ENCODE measurements at places on chromosomes 11 and 22.

DNA sequence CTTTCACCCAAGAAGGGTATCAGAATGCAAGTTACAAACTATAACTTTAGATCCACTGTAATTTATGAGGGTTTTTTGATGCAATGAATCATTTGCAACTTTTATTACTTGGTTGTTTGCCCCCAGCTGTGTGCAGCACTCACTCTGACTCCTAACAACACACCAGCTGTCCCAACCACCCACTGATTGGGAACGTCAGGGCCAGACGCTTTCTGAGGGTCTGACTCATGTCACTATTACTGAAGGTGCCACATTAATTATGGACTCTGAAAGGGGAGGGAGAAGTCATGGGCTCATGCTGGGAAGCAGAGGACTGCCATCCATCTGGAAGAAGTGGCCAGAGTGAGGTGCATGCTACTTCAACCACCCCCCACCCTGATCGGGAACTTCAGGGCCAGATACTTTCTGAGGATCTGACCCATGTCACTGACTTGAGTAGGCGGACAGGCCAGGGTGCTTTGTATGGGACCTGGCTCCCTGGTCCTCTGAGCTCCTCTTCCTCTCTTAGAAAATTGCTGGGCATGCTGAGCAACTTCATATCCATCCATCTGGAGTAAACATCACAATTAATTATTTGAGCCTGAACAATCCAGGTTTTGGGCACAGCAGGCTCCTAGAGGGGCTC, 44.9 kb upstream of the DRD2 start:
- peak; percentile 22 for DNase-seq

- peak; percentile 52 for DNase-seq
Observed at GRCh38 chr11:116513894-116514293, 258.9 kb downstream of the BUD13 start.

GRCh38 chr11:19978668-19979518, 181.4 kb downstream of the DBX1 start:
- peak; percentile 85 for DNase-seq

DNA sequence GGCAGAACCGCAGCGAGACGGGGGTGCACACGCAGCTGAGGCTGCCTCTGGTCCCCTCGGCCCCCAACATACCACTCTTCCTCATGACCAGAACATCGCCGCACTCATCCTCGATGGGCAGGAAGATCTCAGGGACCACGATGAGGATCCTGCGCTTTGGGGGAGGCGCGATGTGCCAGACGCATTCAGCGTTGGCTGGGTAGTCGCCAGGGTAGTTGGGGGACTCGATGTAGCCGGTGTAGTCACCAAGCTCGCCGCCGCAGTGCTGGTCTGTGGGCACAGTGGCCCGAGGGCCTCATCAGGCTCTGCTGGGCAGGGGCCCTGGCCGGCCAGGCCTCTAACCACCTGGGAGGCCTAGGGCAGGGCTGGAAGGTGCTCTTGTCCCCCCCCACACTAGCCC, 23.0 kb upstream of the TTLL12 start:
- DNase-seq = no peak

- DNase-seq = peak; percentile 97
Observed at GRCh38 chr11:102802341-102802740, 4.4 kb upstream of the MMP1 start.

DNA sequence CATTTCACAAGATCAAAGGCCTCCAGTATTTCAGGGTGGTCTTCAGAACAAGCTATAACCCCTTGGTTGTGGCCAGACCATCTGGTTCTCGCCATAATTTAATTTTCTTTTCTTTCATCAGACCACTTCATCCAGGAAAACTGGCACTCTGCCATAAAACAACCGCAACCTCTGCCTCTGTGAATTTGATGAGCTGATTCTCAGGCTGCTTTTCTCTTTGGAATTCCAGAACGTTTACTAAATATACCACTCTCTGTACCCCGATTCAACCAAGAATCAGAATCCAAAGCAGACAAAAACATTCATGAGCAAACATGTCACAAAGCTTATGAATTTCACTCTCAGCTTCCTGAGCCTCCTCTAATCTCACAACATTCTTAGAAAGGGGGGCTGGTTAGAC, 331.8 kb upstream of the SYN3 start:
- DNase-seq = peak; percentile 81

GRCh38 chr22:38845004-38845740, 1.3 kb upstream of the NPTXR start:
- DNase-seq = peak; percentile 87

DNA sequence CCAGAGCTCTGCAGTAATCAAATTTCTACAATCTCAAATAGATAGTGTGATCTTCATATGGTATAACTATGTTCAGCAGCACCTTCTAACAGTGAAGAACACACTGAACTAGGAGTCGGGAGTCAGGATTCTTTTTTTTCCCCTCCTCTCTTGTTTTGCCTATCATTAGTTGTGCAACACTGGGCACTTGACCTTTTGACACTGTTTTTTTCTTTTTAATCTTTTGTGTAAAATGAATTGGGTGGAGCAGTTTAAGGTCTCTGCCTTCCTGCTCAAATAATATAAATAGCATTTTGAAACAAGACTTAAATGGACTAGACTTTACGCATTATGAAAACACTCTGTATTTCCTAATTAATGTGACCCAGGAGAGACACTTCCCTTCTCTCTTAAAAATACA, 39.7 kb downstream of the CTSC start:
- no peak for DNase-seq

DNA sequence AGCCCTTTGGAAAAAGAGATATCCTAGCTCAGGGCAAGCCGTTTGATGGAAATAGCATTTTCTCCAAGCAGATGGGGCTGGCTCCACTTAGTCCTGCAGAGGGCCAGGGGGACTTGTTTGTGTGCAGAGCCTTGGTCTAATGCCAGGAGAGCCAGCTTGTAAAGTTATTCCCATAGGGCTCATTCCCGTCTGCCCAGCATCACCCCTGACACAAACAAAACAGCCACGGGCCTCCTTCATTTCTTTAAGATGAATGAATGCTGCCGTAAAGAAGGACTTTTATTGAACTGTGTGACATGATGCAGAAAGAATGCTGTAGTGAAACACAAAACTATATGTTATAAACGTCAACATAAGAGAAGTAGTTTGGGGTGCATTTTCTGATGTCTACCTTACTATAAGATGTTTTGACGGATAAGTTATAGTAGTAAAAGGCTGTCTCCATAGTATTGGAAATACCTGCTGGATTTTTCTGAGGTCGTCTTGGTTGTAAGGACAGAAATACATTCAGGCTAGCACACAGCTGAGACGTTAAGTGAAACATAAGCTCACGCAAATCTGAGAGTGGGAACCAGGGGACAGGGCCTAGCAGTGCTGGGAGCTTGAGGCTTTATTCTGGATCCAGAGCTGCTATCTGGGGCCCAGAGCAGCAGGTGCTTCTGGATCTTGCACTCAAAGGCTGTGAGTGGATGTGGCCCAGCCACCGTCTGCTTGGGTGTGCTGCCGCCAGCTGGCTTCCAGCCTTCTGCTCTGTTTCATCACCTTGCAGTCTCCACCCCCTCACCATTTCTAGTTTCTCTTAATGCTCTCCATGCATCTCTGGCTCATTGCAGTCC, 53.3 kb downstream of the NCAM1 start:
- DNase-seq = peak; percentile 61

- DNase-seq = no peak
Observed at GRCh38 chr22:43392385-43392989, 19.3 kb upstream of the MPPED1 start.

- no peak for DNase-seq
Observed at GRCh38 chr11:123451183-123451781, 21.2 kb downstream of the GRAMD1B start.

- no peak for DNase-seq
Observed at GRCh38 chr22:44591146-44591790, 93.2 kb upstream of the RTL6 start.

DNA sequence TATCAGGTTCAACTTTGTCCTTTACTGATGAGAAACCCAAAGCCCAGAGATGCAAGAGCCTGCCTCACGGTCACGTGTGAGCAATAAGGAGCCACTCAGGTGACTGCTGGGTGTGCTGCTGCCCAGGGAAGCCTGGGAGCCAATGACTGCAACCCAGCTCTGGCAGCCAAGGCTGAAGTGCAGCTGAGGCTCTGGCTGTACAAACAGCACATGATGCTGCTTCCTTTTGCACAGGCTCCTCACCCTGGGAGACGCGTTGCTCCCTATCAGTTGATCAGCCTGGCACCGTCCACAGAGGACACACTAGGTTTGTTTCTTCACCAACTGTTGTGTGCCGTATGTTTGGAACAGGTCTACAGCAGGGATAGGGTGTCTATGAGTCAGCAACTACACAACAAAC, 168.7 kb downstream of the EFCAB6 start:
- DNase-seq = no peak

GRCh38 chr11:117738246-117738957, 58.6 kb downstream of the DSCAML1 start:
- no peak for DNase-seq

GRCh38 chr22:17074648-17075002, 10.2 kb upstream of the IL17RA start:
- DNase-seq = no peak

GRCh38 chr11:65502274-65502554, 3.4 kb downstream of the MALAT1 start:
- no peak for DNase-seq

DNA sequence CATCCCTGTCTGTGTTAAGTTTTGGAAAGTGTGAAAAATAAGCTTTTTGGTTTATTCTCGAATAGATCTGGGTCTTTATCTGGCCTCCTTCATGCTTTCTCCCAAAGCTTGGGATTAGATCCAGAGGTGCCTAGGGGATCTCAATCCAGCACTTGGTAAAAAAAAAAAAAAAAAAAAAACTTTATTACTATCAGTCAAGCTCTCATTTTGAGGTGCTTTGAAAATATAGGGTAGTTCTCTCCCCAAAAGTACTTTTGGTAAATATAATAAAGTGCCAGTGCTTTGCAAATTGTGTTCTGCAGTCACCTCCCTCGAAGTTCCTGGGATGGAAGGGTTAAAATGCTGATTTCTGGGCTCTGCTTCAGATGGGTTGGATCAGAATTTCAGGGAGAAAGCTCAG, 15.5 kb upstream of the CEP295 start:
- DNase-seq = no peak

DNA sequence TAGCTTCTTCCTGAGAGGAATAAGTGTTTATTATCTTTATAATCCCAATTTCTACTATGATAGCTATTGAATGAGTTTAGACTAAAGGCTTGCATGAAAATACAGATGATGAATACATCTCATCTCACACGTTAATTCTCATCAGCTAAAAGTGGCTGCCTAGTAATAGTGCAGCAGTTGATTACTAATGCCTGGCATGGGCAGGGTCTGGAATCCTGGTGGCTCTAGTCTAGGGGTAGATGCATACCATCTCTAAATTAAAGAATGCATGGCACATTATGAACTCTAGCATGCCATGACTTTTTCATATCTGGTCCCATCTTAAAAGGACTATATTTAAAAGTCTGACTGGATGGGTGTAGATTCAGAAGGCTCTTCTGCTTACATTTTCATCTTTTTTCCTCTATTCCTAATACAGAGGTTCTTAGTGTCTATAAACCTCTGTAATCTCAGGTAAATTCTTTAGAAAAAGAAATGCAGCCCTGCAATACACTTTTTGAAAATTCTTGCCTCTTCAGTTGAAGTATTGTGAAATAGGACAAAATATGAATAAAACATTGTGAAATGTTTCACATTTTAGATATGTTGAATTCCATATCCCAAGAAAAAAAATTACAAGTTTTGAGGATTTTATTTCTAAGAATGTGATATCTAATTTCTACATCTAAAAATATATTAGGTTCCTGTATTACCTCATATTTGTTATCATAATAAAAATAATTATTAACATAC, 187.6 kb downstream of the C11orf87 start:
- DNase-seq = no peak

- DNase-seq = no peak
Observed at GRCh38 chr11:2483426-2483825, 38.6 kb downstream of the KCNQ1 start.

Measured in fibroblast of skin of scalp (primary cell).